Activated CD8-positive, alpha-beta memory T cell treated with anti-CD3 and anti-CD28 coated beads for 1 hour (primary cell): ENCODE measurements at places on chromosomes 4 and X.

DNA sequence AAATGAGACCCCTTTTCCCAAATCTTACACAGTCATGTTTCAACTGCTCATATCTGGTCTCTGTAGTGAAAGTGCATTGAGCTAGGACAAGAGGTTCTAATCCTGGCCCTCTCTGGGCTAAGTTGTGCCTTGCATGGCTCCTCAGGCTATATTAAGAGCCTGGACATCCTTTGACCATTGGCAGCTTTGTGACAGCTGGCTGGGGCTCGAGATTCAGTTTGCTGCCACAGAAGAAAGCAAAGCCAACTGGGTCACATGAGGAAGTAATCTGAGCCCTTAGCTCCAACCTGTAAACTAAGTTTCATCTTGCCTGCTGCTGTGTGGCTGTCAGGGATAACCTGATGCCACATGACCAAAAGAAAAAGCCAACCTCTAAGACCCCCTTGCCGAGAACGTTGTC, 51.8 kb upstream of the JADE1 start:
- no peak for DNase-seq

- DNase-seq = no peak
These were observed 92.5 kb downstream of the AKAP4 start for GRCh38 chrX:50108264-50108663.

DNA sequence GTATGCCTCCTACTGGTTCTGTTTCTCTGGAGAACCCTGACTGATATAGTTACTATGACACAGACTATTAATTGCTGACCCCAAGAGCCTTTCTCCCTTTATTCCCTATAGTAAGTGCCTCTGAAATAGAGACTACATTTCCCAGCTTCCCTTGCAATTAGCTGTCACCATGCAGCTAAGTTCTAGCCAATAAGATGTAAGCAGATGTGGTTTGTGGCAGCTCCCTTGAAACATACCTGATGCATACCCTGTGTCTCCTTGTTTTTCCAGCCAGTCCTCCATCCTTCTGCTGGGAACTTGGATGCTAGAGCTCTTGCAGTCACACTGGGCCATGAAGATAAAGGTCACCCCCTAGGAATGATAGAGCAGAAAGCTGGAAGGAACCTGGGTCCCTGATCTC, 9.7 kb upstream of the TMEM165 start:
- no peak for DNase-seq

DNA sequence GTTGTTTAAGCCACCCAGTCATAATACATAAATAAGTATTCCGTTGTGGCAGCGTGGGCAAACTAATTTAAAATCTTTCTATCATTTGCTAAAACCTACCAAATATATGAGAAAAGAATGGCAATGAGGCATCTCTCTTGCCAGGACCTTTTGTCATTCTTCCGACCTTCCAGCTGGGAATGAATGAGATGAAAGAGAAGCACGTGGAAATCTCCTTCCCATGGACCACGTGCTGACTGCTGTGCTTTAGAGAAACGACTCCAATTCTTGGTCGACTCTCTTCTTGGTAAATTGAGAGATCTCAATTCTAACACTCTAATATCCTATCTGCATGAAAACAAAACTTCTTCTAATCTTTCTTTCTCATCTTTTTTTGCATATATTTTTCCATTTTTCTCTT, 116.5 kb downstream of the COL25A1 start:
- no peak for DNase-seq
